ENCODE measurements at places on chromosomes 7 and 10.

DNA sequence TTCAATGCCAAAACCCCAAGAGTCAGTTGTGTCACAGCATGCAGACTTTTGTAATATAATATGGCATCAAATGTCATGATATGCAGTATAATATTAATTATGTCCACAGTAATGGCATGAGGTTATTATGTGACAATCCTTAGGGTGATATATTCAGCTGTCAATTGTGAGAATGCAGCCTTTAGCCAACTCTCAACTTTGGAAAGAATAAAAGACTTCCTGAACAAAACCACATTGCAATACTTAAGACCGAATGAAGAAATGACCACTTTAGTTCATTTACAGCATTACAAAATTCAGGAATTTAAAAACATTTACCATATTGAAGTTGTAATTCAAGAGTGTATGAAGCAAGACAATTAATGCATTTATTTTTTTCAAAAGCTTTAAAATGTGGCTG, 45.4 kb downstream of the CPVL start:
- no peak for DNase-seq

DNA sequence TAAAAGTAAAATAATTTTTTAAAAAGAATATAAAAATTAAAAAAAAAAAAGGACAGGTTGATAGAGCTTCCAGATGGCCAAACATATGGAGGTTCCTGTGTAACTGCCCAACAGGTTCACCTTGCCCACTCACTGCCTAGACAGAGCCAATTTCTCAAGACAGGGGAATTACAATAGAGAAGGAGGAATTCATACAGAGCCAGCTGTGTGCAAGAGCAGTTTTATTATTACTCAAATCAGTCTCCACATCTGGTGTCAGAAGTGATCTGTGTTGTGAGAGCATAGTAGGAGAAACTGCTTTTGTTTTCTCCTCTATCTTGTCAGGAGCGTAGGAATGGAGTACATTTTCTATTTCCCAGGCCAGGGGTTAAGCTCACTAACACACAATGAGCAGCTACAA, 31.0 kb downstream of the C7orf33 start:
- no peak for DNase-seq

DNA sequence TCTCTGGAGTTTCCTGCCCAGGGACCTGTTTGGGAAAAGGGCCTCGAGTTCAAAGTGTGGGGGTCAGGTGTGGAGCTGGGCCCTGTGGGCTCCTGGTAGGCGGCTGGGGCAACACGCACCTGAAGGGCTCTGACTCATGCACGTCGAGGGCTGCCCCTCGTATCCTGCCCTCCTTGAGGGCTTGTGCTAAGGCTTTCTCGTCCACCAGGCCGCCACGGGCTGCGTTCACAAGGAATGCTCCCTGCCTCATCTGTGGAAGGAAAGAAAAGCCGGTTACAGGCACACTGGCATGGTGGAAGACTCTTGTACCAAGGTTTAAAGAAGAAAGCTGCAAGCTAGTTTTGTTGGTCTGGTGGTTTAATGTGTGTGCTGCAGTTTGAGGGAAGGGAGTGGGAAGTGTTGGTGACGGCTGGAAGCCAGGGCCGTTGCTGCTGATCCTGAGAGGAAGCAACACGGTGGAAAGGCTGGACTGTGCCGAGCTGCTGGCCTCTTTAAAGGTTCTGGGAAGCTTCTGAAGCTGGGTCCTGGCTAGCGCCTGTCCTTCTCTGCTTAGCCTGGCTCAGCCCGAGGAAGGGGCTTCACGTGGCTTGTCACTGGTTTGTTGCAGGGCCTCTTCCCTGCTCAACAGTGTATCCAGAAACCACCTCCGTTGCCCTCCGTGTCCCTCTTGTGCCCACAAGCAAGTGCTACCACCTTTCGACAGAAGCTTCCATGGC, 52.0 kb downstream of the ZRANB1 start:
- DNase-seq: no peak

DNA sequence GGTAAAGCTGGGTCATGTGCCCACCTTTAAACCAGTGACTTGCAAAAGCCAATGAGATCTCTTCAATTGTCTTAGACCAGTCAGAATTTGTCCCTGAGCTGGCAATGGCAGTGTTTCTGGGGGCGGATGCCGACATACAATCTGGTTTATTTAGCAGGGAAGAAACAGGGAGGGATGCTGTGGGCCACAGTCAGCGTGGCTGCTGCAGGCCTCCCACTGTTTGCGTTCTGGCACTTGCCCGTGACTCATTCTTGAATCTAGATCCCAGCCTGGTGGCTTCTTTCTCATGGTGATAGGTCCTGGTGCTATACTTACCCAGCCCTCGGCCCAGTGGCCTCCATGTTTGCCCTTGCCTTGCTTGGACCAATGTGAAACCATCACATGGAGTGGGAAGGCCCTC, 3.1 kb upstream of the CPA1 start:
- DNase-seq: no peak

- DNase-seq: no peak
Measured at GRCh38 chr7:130096243-130096827, 26.0 kb downstream of the KLHDC10 start.
